ENCODE measurements at places on chromosomes 1 and 21.

DNA sequence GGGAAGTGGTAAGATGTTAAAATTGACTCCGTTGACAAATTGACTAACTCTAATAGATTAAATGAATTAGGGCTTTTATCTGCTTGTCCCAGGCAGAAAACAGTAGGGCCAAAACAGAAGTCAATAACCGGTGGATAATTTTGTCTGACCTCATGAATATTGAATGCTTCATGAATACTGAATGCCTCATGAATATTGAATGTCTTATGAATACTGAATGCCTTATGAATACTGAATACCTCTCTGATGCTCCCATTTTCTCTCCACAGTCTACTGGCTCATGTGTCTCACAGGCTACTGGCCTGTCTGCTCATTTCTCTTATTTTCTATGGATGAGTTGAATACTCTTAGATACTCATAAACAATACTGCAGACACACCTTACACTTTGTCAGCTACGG is 56.0 kb downstream of the POFUT2 start:
- no peak for DNase-seq

GRCh38 chr21:31316488-31317169 is 27.4 kb downstream of the TIAM1 start:
- no peak for DNase-seq

GRCh38 chr1:53166366-53166765 is 23.9 kb upstream of the SLC1A7 start:
- no peak for DNase-seq

GRCh38 chr1:53470155-53470554 is 11.0 kb downstream of the DMRTB1 start:
- peak; percentile 82 for DNase-seq

DNA sequence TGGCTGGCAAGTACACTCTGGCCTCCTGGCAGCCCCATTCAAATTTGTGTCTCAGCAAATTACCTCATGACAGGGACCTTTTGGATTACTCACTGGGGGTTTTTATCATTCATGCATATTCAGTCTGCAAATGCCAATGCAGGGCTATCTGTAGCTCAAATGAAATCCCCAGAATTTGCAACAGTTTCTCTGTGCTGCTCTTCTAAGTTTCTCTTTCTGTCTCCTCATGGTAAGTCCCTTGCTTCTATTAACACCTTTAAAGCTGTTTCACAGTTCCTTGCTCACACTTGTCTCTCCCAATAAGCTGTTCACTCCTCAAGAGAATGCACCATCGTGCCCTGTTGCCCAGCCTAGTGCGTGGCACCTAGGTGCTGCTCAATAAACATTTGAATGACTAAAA is 3.3 kb upstream of the FAM78B start:
- DNase-seq, result no peak

DNA sequence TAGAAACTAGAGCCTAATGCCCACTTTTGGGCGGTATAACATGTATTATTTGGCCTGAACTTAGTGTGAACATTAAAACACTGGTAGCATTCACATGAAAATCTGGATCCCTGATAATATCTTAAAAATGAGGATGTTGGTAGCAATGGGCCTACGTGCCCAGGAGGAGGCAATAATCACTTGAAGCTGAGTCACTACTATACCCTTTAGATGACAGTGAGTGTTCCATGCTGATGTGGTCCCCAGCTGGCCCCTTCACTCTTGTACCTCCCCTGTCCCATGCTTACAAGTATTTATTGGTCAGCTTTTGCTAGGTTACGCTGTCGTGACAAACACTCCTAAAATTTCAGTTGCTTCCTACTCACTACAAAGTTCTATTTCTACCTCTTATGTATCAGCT is 23.0 kb upstream of the POU2F1 start:
- DNase-seq, result no peak

GRCh38 chr1:89460325-89460724 is 64.3 kb upstream of the LRRC8B start:
- DNase-seq, result no peak

- peak; percentile 83 for DNase-seq
These were observed 94.0 kb upstream of the NGF start for GRCh38 chr1:115432061-115432460.

DNA sequence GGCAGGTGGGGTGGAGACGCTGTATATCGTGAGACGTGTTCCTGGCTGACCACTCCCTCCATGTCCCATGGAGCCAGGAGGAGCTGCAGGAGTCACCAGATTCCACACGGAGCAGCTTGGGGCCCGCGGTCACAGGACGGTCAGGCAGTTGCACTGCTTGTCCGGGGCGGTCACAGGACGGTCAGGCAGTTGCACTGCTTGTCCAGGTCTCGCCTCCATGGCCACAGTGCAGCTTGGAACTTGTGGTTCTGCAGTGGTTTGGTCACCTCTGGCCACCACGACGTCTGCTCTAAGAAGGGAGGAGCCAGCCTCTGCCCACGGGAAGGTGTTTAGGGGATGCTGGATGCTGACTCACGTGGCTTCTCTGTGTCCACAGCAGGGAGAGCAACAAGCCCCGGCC is 33.0 kb downstream of the SLX9 start:
- peak; percentile 23 for DNase-seq

DNA sequence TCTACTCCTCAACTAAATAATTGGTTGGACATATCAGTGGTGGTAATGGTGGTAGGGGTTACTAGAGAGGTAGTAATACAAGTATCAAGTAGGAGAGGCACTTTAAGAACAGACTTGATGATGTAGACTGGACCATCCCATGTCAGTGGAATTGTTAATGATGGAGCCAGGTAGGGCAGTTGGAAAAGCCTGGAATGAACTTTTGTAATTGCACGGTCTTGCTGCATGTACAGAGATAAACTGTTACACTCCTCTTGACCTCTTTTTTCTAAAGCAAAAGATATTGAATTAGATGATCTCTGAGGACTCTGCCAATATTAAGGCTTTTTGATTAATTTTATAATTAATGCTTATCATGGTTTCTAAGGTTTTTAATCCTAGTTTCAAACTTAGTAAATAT is 5.8 kb downstream of the HMGCS2 start:
- no peak for DNase-seq

DNA sequence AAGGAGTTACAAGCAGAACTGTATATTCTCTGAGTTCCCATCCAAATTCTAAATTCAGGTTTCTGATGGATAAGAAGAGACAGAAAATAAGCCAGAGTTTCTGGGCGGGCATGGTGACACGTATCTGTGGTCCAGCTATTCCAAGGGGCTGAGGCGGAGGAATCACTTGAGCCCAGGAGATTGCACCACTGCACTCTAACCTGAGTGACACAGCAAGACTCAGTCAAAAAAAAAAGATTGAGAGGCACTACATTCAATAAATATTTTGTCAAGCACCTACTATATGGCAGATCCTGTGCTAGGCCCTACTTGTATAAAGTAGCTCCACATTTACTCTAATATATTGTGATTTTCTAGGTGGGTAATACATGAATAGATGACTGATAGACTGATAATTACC is 6.4 kb upstream of the FRRS1 start:
- DNase-seq, result no peak

GRCh38 chr1:226660410-226661182 is 78.5 kb downstream of the ITPKB start:
- DNase-seq, result no peak

GRCh38 chr1:18830596-18830995 is 28.9 kb downstream of the TAS1R2 start:
- no peak for DNase-seq

GRCh38 chr1:35866991-35867390 is 16.0 kb upstream of the AGO1 start:
- DNase-seq, result no peak

DNA sequence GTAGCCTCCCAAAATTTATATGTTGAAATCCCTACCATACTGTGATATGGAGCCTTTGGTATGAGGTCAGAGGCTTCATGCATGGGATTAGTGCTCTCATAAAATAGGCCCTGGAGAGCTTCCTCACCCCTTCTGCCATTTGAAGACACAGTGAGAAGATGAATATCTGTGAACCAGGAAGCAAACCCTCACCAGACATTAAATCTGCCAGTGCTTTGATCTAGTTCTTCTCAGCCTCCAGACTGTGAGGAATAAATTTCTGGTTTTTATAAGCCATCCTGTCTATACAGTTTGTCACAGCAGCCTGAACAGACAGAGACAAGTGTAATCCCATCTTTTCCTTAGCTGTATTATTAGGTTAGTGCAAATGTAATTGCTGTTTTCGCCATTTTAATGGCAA is 88.4 kb downstream of the OLFML2B start:
- DNase-seq, result peak; percentile 39

DNA sequence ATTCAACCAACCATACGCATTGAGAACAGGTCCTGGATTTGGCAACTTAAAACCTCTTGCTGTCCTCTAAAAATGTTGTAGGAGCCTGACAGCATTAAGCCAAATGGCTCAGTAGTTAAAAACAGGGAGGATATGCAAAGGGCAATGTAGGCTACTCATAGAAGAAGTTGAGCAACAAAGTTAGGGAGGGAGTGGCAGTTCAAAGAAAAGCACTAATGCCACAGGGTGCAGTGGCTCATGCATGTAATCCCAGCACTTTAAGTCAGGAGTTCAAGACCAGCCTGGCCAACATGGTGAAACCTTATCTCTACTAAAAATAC is 92.9 kb upstream of the ERG start:
- no peak for DNase-seq

- DNase-seq, result no peak
These were observed 24.1 kb upstream of the ETV3 start for GRCh38 chr1:157162345-157162744.

- DNase-seq, result no peak
These were observed 1288.7 kb downstream of the PLA2G4A start for GRCh38 chr1:188117436-188117835.

GRCh38 chr1:200035956-200036618 is 8.6 kb downstream of the NR5A2 start:
- no peak for DNase-seq

- DNase-seq, result no peak
These were observed 14.4 kb upstream of the CD101 start for GRCh38 chr1:116987256-116987555.

DNA sequence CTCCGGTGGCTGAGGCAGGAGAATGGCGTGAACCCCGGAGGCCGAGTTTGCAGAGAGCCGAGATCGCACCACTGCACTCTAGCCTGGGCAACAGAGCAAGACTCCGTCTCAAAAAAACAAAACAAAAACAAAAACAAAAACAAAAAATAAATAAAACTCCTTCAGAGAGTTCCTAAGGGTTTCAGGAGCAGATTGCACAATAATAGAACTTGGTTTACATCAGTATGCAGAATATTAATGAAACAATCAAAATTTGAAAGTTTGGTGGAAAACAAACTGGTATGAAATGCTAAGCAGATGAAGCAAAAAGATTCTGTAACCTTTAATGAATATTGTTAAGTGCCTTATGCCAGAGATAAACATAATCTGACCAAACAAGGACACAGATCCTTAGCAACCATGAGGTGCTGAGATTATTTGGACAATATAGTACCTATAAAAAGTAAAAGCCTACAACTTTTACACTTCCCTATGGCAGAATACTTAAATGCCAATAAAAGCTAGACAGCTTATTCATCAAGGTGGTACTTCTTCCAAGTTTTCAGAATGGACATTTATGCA is 41.2 kb downstream of the SLC25A24 start:
- DNase-seq, result no peak

DNA sequence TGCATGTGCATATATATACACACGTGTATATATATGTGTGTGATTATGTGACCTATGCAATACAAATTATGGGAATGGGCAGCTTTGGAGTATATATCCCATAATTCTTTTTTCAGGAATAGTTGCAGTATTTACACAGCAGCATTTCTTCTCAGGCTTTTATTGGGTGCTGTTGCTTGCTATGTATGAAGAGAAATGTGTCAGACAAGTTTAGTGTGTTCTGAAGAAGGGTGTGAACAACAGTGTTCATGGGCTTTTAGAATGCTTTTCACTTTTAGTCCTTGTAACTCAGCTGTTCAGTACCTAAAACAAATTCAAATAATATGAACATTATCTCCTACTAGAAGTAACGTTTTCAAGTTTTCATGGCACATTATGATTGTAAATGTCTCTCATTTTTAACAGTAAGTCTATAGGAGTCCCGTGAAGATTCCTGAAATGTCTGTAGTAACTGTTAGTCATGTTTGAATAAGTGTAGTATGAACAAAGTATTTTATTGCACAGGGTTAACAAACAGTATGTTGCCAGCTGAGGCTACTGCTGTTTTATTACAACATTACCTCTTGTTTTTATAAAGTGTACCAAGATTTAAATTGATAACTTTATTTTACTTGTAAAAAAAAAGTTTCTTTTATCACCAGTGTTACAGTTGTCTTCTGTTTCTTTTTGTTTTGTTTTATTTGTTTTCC is 42.5 kb downstream of the TMED5 start:
- no peak for DNase-seq

GRCh38 chr1:78790174-78790573 is 140.5 kb downstream of the IFI44 start:
- peak; percentile 72 for DNase-seq

DNA sequence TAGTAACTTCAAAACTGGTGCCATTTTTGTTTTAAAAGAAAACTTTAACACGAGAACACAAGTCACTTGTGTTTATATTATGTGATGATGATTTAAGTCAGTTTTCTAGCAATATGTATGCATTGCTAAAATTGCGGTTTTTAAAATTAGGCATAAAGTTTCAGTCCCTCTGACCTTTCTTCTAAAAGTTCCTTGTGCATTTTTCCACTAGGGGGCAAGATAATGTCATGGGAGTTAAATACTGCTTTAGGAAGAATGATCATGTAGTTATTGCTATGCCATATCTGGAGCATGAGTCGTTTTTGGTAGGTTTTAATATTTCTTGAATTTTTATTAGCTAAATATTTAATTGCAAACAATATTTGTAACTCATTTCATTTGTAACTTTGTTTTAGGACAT is 10.7 kb downstream of the CDC7 start:
- DNase-seq, result peak; percentile 69

- DNase-seq, result no peak
These were observed 1.2 kb upstream of the CAPN2 start for GRCh38 chr1:223711173-223711572.

GRCh38 chr1:230121950-230122349 is 54.9 kb downstream of the GALNT2 start:
- DNase-seq, result no peak

DNA sequence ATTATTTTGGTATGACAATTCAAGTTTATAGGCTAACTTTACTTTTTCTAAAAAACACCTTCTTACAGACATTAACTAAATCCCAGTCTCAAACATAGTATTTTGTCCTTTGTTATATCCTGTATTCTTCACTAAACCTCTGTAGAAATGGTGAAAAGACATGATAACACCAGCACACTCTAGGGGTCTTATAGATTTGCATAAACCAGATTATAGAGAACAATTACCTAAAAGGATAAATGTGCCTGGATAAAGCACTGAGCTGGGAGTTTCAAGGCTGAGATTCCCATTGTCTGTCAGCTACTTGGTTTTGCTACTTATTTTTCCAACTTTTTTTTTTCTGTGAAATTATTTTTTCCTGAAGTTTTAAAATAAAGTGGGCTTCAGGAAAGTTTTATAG is 1288.6 kb upstream of the TMPRSS15 start:
- DNase-seq, result no peak

- DNase-seq, result peak; percentile 99
These were observed 4.9 kb upstream of the CAPN2 start for GRCh38 chr1:223707256-223708000.

GRCh38 chr21:35059742-35060141 is 10.6 kb upstream of the RUNX1 start:
- DNase-seq, result peak; percentile 79

All from fibroblast of villous mesenchyme (primary cell).